Suprapubic skin (tissue), 4 donors: ENCODE measurements at places on chromosomes 6 and 20. TPM values are rescaled to one million over a fixed set of nuclear protein-coding genes. Genes with fewer than 3 reads are reported as not detected.
A peak's percentile ranks its signal among the peaks of the same experiment; 100 is the strongest.

C4A gene
- 4.0 TPM for total RNA-seq

SNAP91 gene
- total RNA-seq, result not detected

ESR1 gene
- total RNA-seq, result 2.0 TPM

IRAK1BP1 gene
- total RNA-seq, result 5.0 TPM

ZSCAN31 gene
- 10.8 TPM for total RNA-seq

DNA sequence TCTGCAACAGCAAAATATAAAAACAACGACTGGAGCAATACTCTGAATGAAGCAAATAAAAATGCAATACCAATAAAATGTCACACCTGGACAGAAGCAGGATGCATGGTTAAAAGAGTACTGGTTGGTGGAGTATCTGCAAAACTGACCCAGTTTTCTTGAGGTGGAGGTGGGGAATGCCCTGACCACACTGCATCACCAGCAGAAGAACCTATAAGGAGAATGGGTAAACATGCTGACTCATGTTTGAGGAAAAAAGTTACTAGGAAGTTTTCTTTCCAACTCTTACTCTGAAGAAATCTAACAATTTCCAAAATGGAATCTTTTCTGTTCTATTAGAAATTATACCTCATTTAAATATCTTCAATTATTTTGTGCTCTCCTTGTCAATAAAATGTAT is 43.6 kb downstream of the REPS1 start:
- H3K27me3 ChIP-seq, result no peaks in the 10 kb centered on the region
- H3K4me1 ChIP-seq, result peaks cover 8% of the 10 kb centered on the region
- no peak overlapping the region for H3K4me3 ChIP-seq
- H3K36me3 ChIP-seq, result peaks cover 41% of the 10 kb centered on the region
- H3K27ac ChIP-seq, result no peak overlapping the region

- no peaks in the 10 kb centered on the region for H3K27me3 ChIP-seq
- no peak for DNase-seq
- H3K4me1 ChIP-seq, result peaks cover 3% of the 10 kb centered on the region
These were observed 10.9 kb upstream of the VSTM2L start for GRCh38 chr20:37892001-37892400.

- H3K27me3 ChIP-seq, result no peaks in the 10 kb centered on the region
- peak overlapping the region; percentile 64 for H3K27ac ChIP-seq
- DNase-seq, result no peak
- no peaks in the 10 kb centered on the region for H3K36me3 ChIP-seq
- H3K4me1 ChIP-seq, result peaks cover 40% of the 10 kb centered on the region
- H3K4me3 ChIP-seq, result no peak overlapping the region
These were observed 231.3 kb downstream of the TFAP2C start for GRCh38 chr20:56860413-56860812.

DNA sequence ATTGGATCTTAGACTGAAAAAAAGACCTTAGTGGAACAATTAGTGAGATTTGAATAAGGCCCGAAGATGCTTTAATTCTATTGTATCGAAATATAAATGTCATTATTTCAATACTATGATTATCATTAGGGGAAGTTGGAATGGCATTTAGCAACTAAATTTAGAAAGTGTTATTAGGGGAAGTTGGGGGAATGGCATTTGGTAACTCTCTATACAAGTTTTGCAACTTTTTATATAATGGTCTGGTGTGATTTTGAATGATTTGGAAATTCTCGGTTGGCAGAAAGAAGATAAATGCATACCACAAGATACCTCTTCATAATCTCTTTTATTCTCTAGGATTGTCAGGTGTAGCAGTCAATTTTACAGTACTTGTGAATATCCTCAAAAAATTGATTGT is 49.2 kb downstream of the RNF144B start:
- H3K36me3 ChIP-seq, result no peaks in the 10 kb centered on the region
- no peak overlapping the region for H3K4me3 ChIP-seq
- no peak overlapping the region for H3K27ac ChIP-seq

GRCh38 chr6:131038597-131039344 is 24.3 kb downstream of the EPB41L2 start:
- H3K36me3 ChIP-seq, result no peaks in the 10 kb centered on the region
- no peak for DNase-seq
- H3K4me3 ChIP-seq, result no peak overlapping the region
- H3K27ac ChIP-seq, result no peak overlapping the region
- peaks cover 12% of the 10 kb centered on the region for H3K4me1 ChIP-seq

- no peaks in the 10 kb centered on the region for H3K36me3 ChIP-seq
- no peaks in the 10 kb centered on the region for H3K27me3 ChIP-seq
- DNase-seq, result peak; percentile 86
These were observed 4.1 kb upstream of the BNIP5 start for GRCh38 chr6:36340618-36341454.

- no peak overlapping the region for H3K27ac ChIP-seq
- H3K36me3 ChIP-seq, result no peaks in the 10 kb centered on the region
- peaks cover 2% of the 10 kb centered on the region for H3K27me3 ChIP-seq
- DNase-seq, result no peak
- no peak overlapping the region for H3K4me3 ChIP-seq
- H3K4me1 ChIP-seq, result peaks cover 27% of the 10 kb centered on the region
These were observed 513.7 kb upstream of the SULF2 start for GRCh38 chr20:48298851-48299484.

GRCh38 chr6:111626441-111626840 is 20.8 kb upstream of the TRAF3IP2 start:
- H3K36me3 ChIP-seq, result no peaks in the 10 kb centered on the region
- H3K27me3 ChIP-seq, result no peaks in the 10 kb centered on the region
- no peak for DNase-seq
- H3K4me3 ChIP-seq, result peak overlapping the region; percentile 32
- peak overlapping the region; percentile 74 for H3K27ac ChIP-seq
